ENCODE measurements at places on chromosomes 13 and 19.

- no peak for DNase-seq
Observed at GRCh38 chr19:533364-534058, 2.0 kb downstream of the CDC34 start.

DNA sequence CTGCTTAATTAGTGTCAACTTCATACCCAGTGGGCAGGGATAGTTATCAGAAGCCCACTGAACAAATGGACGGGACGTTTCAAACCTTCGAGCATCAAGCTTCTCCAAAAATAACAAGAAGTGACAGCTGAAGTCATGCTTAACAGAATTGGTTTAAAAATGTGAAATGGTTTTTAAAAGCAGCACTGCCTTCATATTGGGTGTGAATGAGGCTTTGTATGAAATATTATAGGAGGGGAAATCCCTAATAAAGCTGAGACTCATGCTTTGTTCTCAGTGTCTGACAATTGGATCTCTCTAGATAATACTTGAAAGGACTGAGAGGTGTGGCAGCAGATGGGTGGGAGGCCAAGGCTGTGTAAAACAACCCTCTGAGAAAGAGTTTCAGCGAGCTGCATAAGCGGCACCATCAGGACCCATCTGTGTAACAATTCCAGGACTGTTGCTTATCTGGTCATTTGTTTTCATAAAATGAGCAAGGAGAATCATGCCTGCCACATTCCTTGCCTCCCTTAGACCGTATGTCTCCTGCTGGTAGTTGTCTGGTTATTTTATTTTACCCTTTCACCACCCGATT is 667.7 kb downstream of the DIAPH3 start:
- DNase-seq = no peak

DNA sequence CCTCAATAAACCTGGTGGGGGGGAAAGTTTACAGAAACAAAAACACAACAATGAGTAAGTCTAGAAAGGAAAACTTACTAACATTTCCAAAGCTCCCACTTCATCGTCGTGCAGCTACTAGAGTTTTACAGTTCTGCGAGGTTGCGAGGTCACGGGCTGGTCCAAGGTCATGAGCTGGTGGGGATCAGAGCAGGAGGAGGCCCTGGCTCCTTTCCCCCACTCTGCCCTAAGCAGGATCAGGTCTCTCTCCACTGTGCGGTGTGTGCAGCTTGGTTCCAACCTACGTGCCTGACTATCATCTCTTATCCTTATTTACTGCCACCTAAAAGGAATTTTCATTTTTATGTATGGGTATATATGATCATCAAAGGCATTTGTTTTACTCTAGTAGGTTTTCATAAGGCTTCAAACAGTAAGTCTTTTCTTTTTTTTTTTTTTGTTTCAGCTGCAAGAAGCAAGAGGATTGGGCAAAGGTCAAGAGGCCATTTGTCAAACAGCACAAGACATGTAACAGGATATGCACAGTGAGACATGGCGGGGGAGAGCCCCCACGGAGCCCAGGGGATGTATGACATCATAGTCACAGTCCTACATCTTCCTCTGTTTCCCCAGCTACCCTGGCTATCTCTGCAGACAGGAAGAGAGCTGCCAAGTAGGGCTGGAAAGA is 76.6 kb upstream of the POMP start:
- DNase-seq = no peak

- DNase-seq = no peak
Observed at GRCh38 chr13:113933901-113934300, 40.0 kb downstream of the C13orf46 start.

DNA sequence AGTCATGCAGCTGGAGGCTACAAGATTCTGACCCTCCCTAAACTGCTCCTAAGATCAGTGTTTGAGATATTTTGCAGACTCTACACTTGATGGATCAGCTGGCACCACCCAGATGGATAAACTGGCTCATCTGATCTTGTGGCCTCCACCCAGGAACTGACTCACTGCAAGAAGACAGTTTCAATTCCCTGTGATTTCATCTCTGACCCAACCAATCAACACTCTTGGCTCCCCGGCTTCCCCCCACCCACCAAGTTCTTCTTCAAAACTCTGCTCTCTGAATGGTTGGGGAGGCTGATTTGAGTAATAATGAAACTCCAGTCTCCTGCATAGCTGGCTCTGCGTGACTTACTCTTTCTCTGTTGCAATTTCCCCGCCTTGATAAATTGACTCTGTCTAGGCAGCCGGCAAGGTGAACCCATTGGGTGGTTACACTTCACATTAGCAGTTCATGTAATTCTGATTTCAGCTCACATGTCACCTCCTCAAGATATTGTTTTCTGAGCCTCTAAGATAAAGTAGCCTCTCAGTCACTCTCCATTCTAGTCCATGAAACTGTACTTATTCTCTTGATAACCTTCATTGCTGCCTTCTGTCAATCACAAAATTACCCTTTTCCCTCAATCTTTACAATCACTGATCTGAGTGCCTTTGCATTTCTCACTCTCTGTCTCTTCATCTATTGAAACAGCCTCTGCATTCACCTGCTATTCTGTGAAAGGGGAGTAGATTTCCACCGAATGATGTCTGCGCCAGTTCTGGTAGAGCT is 9.9 kb upstream of the FPR3 start:
- no peak for DNase-seq

GRCh38 chr13:20342311-20342710 is 110.2 kb upstream of the GJB6 start:
- DNase-seq = no peak

- peak; percentile 62 for DNase-seq
Observed at GRCh38 chr19:47020992-47021496, 1.4 kb downstream of the NPAS1 start.

GRCh38 chr13:93522501-93522900 is 295.9 kb downstream of the GPC6 start:
- no peak for DNase-seq

- no peak for DNase-seq
Observed at GRCh38 chr19:29293292-29293691, 80.3 kb upstream of the UQCRFS1 start.

GRCh38 chr19:19746286-19747213 is 13.6 kb upstream of the ZNF14 start:
- no peak for DNase-seq

- no peak for DNase-seq
Observed at GRCh38 chr13:24745861-24746617, 17.9 kb upstream of the RNF17 start.

DNA sequence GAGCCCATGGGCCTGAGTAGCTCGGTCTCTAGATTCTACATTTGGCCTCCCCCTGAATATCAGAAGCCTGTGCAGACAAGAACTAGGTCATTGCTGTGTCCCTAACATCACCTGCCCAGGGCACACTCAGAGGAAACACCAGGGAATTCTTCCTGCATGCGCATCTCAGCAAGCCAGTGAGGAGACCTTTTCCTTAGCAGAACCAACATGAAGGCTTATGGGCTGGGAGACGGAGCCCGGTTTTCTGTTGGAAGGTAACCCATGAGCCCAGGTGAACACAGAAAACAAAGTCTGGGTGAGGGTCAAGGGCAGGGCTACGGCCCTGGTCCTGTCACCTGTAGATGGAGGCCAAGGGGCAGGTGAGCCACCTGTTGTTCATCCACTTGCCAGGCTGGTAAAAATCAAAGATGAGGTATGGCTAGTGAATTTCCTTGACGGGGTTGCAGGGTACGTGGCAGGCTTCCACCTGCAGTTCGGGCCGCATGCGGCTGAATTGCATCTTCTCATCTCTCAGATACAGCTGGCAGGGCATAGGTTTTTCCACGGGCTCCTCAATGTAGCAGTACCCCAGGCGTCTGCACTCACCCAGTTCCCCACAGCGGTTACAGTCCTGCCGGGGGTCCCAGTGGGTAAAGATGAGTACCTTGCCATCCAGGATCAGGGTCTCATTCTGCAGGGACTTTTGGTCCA is 3.6 kb upstream of the FAM187B start:
- DNase-seq = no peak

DNA sequence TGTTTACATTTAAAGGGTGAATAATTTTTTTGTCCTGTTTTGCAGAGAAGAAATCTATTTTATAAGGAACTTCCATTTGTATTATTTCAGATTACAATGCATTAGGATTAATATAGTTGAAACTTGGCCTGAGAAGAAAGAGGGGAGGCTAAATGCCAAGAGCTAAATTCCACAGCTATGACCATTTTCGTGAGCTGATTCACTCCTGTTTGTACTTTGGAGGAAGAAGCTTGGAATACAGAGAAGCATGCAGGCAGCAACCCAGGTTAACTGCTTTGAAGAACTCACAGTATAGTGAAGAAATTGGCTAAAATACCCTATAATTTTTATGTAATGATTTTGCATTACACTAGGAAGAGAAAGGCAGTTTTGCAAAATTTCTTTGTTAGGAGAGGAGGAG is 309.4 kb upstream of the KLF12 start:
- DNase-seq = no peak

- no peak for DNase-seq
Observed at GRCh38 chr13:39273953-39274738, 235.9 kb downstream of the NHLRC3 start.

All from HuH-7 (cell line).